Uterus (tissue), 4 donors: ENCODE measurements at places on chromosomes 7 and 10. TPM values are rescaled to one million over a fixed set of nuclear protein-coding genes. Genes with fewer than 3 reads are reported as not detected.
A peak's percentile ranks its signal among the peaks of the same experiment; 100 is the strongest.

DNA sequence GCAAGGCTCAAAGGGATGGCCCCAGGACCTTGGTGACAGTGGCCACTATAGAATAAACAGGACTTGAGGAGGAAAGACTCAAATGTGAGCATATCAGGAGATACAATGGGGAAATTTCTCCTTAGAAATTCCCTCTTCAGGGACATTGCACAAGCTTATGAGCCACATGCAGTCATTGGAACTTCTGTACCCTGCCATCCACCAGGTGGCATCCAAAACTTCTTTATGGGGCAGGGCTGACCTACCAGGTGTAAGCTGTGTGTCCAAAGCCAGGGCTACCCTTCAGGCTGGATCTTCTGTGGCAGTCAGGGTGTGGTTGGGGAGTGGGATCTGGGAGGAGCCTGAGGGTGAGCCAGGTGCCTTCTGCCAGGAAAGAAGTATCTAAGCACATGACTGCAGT, 36.6 kb upstream of the LRRC18 start:
- no peak for DNase-seq

- DNase-seq = no peak
Observed at GRCh38 chr10:119942973-119943372, 50.4 kb downstream of the SEC23IP start.

DNA sequence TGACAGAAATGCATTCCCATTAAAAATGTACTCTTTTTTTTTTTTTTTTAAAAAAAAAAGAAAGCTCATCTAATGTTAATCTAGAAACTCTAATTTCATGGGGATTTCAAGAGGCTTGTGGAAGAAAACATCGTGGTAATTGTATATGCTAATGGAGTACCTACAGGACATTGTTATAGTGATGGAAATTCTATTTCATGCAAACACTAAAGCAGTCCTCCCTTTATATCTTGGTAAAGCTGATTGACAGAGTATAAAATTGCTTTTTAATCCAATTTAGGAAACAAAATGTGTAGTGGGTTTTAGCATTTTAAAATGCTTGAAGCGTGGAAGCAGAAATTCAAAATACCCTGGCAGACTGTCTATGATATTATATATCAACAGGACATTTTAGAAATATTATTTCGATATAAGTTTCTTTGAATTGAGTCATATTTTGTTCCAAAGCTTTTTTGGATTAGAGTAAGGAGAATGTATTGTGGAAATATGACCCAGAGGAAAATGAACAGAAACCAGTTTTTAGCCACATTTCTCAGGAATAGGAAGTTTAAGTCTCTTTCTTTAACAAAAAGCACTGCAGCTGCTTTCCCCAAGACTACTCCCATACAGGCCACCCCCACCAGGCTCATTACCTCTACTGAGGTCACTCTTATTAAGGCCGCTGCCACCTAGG, 121.9 kb downstream of the WNT2 start:
- DNase-seq = no peak

- no peak for DNase-seq
Observed at GRCh38 chr7:148107443-148108127, 483.0 kb upstream of the C7orf33 start.

- no peak for DNase-seq
Observed at GRCh38 chr10:16259726-16260125, 177.1 kb upstream of the PTER start.

GRCh38 chr10:122461729-122462532, 578 bp downstream of the HTRA1 start:
- DNase-seq = peak; percentile 34

DNA sequence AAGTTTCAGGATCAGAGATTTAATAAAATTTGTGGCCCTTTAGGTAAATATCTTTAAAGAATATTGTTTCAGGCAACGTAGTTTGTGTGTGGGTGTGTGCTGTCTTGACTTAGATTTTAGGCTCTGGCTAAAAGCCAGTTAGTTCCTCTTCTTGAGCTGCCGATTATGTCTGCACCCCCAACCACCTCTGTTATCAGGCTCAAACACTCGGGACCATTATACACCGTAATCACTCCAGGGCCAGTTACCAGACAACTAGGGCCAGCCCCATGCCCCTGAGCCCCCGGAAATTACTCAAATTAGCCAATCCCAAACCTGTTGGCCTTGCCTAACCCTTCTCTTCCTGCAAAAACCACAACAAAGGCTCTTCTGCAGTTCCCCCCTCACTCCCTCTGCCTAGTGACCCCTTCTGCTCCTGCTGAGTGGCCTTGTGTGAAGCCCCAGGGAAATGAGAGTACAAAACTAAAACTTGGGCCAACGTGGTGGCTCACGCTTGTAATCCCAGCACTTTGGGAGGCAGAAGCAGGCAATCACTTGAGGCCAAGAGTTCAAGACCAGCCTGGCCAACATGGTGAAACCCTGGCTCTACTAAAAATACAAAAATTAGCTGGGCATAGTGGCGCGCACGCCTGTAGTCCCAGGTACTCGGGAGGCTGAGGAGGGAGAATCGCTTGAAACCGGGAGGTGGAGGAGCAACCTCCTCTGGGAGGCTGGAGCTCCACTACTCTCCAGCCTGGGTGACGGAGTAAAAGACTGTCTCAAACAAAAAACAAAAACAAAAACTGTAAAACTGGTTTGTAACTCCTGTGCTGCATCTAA, 9.2 kb upstream of the HNRNPF start:
- DNase-seq = no peak

DNA sequence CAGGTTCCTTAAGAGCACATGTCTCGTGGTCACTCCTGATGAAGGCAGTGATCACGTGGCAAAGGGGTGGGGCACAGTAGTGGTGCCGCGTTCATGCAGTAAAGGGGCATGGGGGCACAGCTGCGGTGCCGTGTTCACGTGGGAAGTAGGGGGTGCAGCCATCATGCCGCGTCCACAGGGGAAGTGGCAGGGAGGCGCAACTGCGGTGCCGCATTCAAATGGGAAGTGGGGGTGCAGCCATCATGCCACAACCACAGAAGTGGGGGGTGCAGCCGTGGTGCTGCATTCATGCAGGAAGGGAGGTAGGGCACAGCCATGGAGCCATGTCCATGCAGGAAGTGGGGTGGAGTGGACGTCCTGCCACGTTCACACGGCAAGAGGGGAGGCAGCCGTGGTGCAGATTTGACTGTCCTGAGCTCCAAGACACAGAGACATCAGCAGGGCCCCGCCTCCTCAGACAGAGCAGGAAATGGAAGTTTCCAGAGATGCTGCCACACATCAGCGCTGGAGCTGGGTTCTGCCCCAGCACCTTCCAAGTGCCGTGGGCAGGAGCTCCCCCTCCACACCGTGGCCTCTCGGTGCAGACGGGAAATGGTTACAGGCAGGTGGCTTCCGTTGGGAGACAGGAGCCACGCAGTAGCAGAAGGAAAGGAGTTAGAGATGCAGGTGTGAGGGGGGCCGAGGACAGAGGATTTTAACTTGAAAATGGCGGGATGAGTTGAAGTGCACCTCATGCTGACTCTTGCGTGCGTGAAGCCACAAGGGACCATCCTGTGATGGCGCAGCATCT, 95.0 kb upstream of the DDC start:
- peak; percentile 20 for DNase-seq

GRCh38 chr10:26987851-26988250, 112.4 kb downstream of the ANKRD26 start:
- no peak for DNase-seq

DNA sequence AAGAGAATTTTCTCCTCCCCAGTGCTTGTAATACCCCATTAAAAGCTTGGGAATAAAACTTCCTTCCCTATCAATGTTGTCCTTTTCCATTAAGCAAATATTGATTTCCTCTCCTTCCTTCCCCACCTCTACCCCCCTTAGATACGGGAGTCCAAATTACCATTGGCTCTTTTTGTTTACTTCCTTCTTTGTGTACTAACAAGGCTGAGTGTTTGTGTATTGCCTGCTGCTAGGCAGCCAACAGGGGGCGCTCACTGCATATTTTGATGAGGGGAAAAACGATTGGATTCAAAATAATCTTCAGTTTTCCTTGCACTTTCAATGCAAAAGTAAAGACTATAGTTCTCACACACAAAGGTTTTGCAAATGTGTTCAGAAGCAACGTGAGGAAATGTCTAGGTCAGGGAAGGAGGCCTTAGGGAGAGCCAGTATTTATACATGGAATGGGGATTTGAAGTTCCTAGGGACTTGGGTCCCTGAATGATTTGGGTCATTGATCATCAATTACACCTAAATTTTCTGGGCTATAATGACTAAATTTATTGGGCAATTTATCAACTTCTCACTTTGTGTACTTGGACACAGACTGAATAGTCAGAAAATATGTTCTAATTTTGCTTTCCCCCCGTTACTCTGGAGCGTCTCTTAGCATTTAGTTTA, 23.6 kb upstream of the VPS41 start:
- DNase-seq = no peak

GRCh38 chr7:91630581-91631380, 249.7 kb downstream of the MTERF1 start:
- DNase-seq = no peak

DNA sequence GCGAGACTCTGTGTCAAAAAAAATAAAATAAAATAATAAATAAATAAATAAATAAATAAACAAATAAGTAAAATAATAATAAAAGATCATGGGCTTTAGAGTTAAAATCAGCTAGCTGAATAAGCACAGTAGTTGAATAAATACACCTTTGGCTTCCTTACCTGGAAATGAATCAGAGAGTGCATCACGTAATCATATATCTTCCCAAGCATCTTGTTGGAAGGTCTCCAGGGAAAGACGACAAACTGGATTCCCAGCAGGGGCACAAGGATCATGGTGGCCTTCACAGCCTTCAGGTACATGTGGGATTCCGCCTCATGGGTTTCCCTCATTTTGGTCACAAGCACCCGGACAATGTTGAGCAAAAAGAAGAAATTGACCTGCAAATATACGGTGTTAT, 138.7 kb downstream of the CALCR start:
- DNase-seq = no peak

- DNase-seq = no peak
Observed at GRCh38 chr7:125085084-125085483, 155.5 kb upstream of the POT1 start.

GRCh38 chr7:81618396-81619014, 151.3 kb downstream of the HGF start:
- DNase-seq = no peak

GRCh38 chr10:13871011-13871410, 284.2 kb downstream of the PRPF18 start:
- DNase-seq = no peak

DNA sequence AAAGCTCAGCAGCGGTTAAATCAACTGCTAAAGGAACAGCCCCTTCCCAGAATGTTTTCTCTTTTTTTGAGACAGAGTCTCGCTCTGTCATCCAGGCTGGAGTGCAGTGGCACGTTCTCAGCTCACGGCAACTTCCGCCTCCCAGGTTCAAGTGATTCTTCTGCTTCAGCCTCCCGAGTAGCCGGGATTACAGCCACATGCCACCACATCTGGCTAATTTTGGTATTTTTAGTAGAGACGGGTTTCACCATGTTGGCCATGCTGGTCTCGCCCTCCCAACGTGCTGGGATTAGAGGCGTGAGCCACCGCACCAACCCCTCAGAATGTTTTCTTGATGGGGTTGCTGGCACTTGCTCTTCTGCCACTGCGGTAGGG, 59.8 kb upstream of the IL6 start:
- DNase-seq = no peak

DNA sequence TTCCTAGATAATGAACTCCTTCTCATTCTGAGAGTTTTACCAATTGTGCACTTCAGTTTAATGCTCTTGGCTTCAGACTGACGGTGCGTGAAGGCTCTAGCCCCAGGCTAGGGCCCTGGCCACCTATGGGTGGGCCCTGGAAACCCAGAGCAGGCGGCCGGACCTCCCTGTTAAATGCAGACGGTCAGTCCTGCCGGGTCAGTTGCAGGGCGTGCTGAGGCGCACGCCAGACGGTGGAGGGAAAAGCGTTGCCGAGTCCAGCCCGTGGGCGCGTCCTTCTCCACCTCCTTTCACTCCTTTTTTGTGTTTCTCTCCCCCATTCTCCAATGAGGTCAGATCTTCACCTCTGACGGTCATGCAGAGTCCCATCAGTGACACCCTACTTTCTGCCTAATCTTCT, 2.3 kb downstream of the DPYSL4 start:
- no peak for DNase-seq

DNA sequence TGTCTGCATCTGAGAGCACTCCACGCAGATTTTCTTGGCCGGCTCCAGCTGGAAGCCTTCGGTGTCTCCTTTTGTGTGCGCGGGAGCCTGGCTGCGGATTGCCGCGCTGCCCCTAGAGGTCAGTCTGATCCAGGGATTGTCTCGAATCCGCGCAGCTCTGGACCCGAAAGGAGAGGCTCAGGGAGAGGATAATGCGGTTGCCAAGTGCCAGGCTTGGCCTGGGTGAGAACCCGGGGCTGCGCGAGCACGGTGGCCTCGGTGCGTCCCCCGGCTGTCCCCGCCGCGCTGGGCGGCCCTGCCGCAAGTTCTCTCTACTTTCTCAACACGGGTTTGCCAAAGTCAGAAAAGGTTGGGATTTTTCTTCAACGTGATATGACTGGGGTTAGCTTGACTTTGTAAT, 140.9 kb downstream of the ADCYAP1R1 start:
- DNase-seq = no peak

- no peak for DNase-seq
Observed at GRCh38 chr10:110335314-110336064, 30.8 kb upstream of the SMNDC1 start.

DNA sequence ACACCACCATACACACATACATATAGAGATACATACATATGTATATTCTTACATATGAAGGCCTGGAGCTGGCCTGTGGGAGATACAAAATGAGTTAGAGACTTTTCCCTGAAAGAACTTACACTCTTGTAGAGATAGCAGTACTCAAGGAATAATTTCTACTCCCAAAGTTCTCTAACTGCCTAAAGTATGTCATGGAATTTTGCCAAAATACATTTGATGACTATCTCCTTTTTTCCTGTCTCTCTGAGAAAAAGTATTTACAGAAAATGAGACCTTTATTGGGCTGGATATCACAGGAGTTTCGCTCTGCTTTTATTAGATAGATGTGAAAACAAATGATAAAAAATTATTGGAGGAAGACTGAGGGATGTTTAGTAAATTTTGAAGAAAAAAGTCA, 220.1 kb downstream of the POU6F2 start:
- no peak for DNase-seq

DNA sequence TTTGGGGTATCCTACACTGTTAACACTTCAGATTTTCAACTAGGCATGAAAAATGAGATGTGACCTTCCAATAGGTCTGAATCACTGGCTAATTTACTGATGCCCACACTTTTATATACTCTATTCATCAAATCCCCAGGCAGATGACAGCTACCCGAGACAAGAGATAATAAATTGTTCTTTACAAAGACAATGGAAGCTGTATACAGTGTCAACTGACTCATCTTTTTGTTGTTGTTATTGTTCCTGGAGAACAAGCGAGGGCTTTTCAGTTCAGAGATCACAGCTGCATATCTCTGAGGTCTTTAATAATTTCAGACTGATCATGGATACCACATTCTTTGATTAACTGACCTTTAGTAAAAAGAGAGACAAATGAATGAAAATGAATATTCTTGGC, 228.9 kb downstream of the SDHAF3 start:
- no peak for DNase-seq

GRCh38 chr7:2715341-2716231, 27.6 kb downstream of the AMZ1 start:
- DNase-seq = no peak

The NXPH1 gene
- not detected for total RNA-seq

The PHKG1 gene
- total RNA-seq = 0.97 TPM

The CYP3A5 gene
- 4.4 TPM for total RNA-seq

The GLCCI1 gene
- total RNA-seq = 5.4 TPM

The THNSL1 gene
- 5.4 TPM for total RNA-seq

The CCDC3 gene
- 7.9 TPM for total RNA-seq

The ITIH2 gene
- not detected for total RNA-seq

The CRCP gene
- total RNA-seq = 37.2 TPM

The KCTD7 gene
- total RNA-seq = 18.9 TPM

The IKZF1 gene
- 7.0 TPM for total RNA-seq
